Activated CD8-positive, alpha-beta memory T cell treated with anti-CD3 and anti-CD28 coated beads for 36 hours (primary cell): ENCODE measurements at places on chromosomes 6 and 20. TPM values are rescaled to one million over a fixed set of nuclear protein-coding genes. Genes with fewer than 3 reads are reported as not detected.

Gene THBS2
- total RNA-seq, result not detected

Gene PLA2G7
- total RNA-seq, result not detected

Gene TRIM40
- total RNA-seq, result not detected

Gene SCUBE3
- 0.06 TPM for total RNA-seq

Gene TAB2
- 82.8 TPM for total RNA-seq

Gene INSM1
- total RNA-seq, result 6.8 TPM

Gene NFATC2
- total RNA-seq, result 44.3 TPM

Gene ETV7
- 0.36 TPM for total RNA-seq

Gene KLHDC3
- 71.1 TPM for total RNA-seq

Gene VEGFA
- total RNA-seq, result 47.2 TPM

Gene MCCD1
- not detected for total RNA-seq

Gene CFB
- total RNA-seq, result not detected

Gene HECA
- total RNA-seq, result 60.4 TPM

Gene C20orf141
- not detected for total RNA-seq

Gene BTNL2
- not detected for total RNA-seq

Gene TOMM34
- 87.6 TPM for total RNA-seq

Gene SLC16A10
- total RNA-seq, result 5.3 TPM

Gene CRISP3
- not detected for total RNA-seq

Gene PXDC1
- total RNA-seq, result 0.13 TPM

Gene HLA-DRB1
- total RNA-seq, result 10.9 TPM

Gene MAPK13
- 71.1 TPM for total RNA-seq

Gene PRL
- not detected for total RNA-seq

Gene MMP24
- not detected for total RNA-seq

Gene PRIM2
- total RNA-seq, result 36.0 TPM

Gene CPNE1
- total RNA-seq, result 255 TPM

Gene DEFB119
- not detected for total RNA-seq

Gene KATNA1
- 20.6 TPM for total RNA-seq

Gene WFDC10B
- total RNA-seq, result not detected

Gene TPX2
- 78.5 TPM for total RNA-seq

Gene GSTA1
- total RNA-seq, result not detected

Gene CCM2L
- total RNA-seq, result not detected

Gene SNTA1
- total RNA-seq, result 5.4 TPM

Gene SEMG1
- not detected for total RNA-seq

Gene OOEP
- 0.38 TPM for total RNA-seq

Gene C20orf144
- 0.32 TPM for total RNA-seq

Gene PEDS1
- total RNA-seq, result 20.5 TPM

Gene WFDC10A
- total RNA-seq, result not detected

Gene HM13
- 163 TPM for total RNA-seq

Gene SLC2A10
- not detected for total RNA-seq

Gene ZC2HC1B
- total RNA-seq, result not detected

Gene ABHD16B
- total RNA-seq, result not detected
